ENCODE measurements at places on chromosomes 11 and 22.

- no peak for DNase-seq
Observed at GRCh38 chr22:49081261-49081666, 746.4 kb downstream of the BRD1 start.

DNA sequence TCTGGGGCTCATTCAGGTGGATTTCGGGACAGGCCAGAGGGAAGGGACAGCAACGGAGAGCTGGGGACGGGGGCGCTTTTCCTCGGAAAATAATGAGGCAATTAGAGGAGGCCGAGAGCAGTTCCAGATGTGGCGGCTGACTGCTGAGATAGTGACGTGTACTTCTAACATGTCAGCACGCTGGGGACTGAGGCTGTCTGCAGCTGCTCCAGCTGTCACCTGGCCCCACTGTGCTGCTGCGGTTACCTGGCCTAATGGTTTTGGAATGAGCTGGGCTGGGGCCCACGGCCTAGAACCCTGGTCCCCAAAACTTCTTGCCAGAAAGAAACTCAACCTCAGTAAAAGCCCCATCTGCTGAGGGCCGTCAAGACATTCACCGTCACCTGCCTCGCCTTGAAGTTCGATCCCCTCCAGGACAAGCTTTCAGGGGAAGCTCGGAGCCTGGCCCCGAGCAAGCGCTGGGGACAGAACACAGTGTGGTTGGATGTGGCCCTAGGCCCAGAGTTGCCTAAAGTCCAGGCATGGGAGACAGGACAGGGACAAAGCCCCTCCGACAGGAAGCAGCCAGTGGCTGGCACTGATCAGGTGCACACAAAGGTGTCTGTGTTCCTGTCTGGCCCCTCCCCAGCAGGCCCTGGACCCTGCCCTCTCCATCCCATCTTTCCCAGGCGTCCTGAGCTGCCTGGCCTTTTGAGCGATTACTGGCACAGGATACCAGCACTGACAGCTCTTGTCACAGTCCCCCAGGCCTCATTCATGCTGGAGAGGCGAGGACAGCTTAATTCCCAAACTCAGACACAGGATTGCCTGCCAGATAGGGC is 22.1 kb downstream of the RPUSD4 start:
- DNase-seq: no peak

DNA sequence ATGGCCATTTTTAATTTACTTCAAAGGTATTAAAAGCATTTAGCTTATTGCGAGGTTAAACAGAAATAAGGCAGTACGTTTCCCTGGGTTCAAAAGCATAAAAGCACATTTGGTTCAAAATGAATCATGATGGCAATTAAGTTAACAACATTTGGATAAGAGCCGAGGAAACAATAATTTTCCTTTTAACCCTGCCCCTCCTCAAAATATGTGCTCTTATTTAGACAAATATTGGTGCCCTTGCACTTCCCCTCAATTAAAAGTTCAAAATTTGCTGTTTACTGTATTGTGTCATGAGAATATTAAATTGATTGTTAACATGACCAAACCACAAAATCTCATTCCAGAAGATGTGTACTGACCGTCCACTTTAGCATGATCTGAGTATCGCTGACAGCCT is 48.7 kb downstream of the VSIG10L2 start:
- DNase-seq: no peak

DNA sequence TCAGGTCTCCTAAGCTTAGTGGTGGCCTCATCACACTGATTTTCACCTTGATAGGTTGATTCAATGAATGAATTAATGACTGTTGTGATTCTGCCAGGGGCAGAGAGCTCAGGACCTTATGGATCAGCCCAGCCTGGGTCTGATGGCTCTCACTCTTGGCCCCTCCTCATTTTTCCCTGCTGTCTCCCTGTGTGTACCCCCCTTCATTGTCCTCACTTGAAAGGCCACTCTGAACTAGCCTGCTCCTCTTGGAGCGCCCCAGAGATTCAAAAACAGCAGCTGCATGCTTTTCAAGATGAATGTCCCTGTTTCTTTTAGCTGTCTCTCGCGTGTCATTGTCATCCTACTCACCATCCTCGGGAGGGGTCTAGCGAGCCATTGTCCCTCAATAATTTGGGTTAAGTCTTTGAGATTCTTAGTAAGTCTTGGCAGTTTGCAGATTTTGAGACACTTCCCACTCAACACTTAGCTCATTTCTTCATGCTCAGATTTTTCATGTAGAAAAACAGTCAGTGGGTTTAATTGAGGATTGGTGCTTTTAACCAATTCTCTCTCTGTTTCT is 42.5 kb upstream of the MICAL2 start:
- no peak for DNase-seq

DNA sequence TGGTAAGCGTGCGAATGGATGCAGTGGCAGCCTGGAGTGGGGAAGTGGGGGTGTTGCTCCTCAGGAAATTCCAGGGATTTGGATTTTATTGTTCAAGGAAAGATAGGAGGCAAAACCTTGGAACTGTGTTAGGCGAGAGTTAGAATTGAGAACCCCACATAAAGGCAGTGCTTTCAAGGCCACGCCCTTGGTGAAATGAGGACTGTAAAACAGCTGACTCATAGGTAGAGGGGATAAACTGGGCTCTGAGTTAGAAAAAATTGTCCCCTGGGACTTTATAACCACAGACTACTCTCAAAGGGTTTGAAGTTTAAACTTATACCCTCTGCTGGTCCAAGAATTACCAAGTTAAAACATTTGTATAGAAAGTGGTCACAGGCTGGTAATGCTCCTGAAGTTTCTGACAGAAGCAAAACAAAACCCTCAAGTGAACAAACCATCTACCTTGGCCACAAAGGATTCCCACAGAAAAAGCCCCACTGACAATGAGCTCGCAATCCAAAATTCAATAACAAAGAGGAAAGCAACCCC is 250.3 kb upstream of the TBCEL start:
- peak; percentile 33 for DNase-seq
